MG63 (cell line): ENCODE measurements at places on chromosomes 3 and 15. TPM values are rescaled to one million over a fixed set of nuclear protein-coding genes. Genes with fewer than 3 reads are reported as not detected.

DNA sequence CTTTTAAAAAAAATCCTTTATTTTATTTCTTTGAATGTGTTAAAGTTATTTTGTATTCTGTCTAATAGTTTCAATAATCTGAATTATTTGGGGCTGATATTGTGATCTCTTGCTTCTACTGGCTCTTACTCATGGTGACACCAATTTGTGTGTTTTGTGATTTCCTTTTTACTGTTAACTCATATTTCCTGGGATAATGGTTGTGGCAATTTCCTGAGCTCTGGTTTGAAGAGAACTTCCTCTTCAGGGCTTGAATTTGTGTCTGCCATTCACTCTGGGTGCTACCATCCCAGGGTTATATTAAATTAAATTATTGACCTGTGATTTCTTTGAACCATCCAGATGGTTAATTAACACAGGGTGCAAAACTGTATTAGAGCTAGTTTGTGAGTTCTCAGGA is 60.4 kb upstream of the RNF7 start:
- no peak for DNase-seq

GRCh38 chr3:100402256-100402655 is 917 bp downstream of the LNP1 start:
- DNase-seq: no peak

DNA sequence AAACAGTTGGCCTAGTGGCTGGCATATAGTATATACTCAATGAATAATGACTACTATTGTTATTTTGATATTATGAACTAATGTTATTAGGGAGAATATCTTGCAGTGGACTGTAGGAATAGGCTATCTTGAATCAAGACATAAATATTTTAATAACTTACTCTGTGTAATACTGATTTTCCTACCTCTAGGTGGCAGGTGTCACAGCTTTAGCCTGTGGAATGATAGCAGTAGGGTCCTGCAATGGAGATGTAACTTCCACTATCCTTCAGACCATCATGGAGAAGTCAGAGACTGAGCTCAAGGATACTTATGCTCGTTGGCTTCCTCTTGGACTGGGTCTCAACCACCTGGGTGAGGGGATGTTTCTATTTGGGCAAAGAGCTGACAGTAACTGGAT is 6.5 kb downstream of the PSMD2 start:
- no peak for DNase-seq

The RAD51 gene
- total RNA-seq: 14.5 and 16.9 TPM in 2 replicates

The ASB14 gene
- not detected in 2 replicates for total RNA-seq

DNA sequence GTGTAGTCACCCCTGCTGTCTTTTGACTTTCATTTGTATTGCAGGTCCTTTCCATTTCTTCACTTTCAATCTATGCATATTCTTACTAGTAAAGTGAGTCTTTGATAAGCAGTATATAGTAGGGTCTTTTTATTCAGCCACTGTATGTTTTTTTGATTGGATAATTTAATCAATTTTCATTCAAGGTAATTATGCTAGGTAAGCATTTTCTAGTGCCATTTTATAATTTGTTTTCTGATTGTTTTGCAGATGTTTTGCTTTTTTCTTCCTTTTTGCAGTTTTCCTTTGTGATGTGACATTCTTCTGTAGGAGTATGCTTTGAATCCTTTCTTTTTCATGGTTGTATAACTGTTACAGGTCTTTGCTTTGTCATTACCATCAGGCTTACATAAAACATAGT is 504.3 kb upstream of the GBE1 start:
- DNase-seq: no peak

The SCAANT1 gene
- not detected in 2 replicates for total RNA-seq

The FAM227B gene
- 0.44 and 2.8 TPM in 2 replicates for total RNA-seq

GRCh38 chr3:57130571-57131209 is 34.5 kb downstream of the IL17RD start:
- no peak for DNase-seq

GRCh38 chr3:86951322-86951721 is 39.6 kb downstream of the VGLL3 start:
- DNase-seq: no peak

DNA sequence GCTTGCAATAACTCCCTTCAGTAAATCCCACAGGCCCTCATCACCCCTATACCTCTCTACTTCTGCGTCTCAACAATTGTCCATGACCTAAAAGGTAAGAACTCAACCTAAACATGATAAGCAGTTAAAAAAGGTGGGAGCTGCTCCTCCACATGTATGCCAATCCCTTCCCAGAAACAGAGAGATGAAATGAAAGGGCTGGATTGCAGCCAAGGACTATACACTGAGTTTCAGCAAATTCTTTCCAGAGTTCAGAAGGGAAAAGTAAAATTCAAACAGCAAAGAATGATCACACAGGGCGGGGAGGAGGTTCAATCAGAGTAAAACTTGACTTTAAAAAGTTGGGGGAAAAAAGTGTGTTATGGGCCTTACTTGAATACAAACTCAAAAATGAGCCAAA is 27.5 kb downstream of the PLOD2 start:
- DNase-seq: no peak

The IMPG2 gene
- total RNA-seq: under 0.01 and 0.89 TPM in 2 replicates

- DNase-seq: peak; percentile 33
Measured at GRCh38 chr15:32718821-32719716, 1.3 kb downstream of the GREM1 start.

The MED12L gene
- total RNA-seq: not detected in 2 replicates

DNA sequence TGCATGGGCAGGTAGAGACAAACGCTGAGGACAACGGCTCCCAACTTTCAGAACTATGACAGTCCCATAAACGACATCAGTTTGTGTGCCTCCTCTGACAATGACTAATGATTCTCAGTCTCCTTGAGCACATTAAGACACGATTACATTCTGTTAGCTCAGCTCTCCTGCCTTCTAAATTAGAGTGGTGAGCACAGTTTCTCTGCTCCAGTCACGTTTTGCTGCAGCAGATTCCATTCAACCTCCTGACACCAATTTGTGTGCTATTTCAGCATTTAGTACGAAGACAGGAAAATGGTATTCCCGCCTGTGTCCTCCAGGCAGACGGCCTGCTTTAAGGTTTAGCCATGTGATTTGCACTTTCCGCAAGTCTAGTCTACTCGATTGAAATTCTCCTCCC is 458.4 kb upstream of the CFAP20DC start:
- no peak for DNase-seq

DNA sequence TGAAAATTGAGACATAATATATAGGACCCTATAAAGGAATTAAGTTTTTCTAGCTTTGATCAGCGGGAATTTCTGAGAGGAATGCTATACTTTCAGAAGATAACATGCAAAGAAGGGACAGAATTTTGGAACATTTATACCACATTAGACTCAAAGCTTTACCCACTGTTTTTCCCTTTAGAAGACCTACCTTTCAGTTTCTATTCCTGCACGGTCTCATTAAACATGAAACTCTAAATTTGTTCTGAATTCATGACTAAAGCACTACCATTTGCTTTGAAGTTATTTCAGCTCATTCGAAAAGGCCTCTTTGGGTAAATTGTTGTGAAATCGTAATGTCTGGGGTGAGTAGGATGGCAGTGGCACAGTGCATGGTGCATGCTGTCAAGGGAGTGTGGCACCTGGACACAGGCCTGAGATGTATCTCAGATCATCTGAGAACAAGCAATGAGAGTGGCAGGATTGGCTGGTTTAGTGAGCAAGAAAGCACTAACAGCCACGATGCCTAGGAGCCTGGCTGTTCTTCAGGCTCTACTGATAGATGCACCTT is 42.5 kb downstream of the CHCHD4 start:
- no peak for DNase-seq

- DNase-seq: peak; percentile 25
Measured at GRCh38 chr3:159260049-159260662, 458.3 kb downstream of the MFSD1 start.
